ENCODE measurements at places on chromosomes 3 and 15. TPM values are rescaled to one million over a fixed set of nuclear protein-coding genes. Genes with fewer than 3 reads are reported as not detected.

Gene DLEC1
- not detected for total RNA-seq

Gene LMAN1L
- not detected for total RNA-seq

Gene GASK1A
- total RNA-seq, result 0.32 TPM

Gene RGMA
- not detected for total RNA-seq

Gene EXOSC7
- 27.1 TPM for total RNA-seq

Gene TMCO5A
- not detected for total RNA-seq

Gene MUSTN1
- not detected for total RNA-seq

Gene DPPA2
- total RNA-seq, result not detected

Gene ERICH6
- 0.43 TPM for total RNA-seq

Gene FETUB
- total RNA-seq, result not detected

Gene LRTM1
- not detected for total RNA-seq

Gene SCAANT1
- not detected for total RNA-seq

Gene THRB
- 5.2 TPM for total RNA-seq

Gene A4GNT
- total RNA-seq, result not detected

Gene HIGD1A
- 130 TPM for total RNA-seq

Gene IQCB1
- 18.1 TPM for total RNA-seq

Gene SLC51B
- not detected for total RNA-seq

Gene PSTPIP1
- not detected for total RNA-seq

Gene ACVR2B
- total RNA-seq, result 1.3 TPM

Gene SOX2
- total RNA-seq, result not detected

Gene PLA2G4E
- total RNA-seq, result not detected

Gene SLMAP
- 82.1 TPM for total RNA-seq

Gene NPAP1
- not detected for total RNA-seq

Gene GAP43
- not detected for total RNA-seq

Gene BMF
- 10.0 TPM for total RNA-seq

Gene OR5H6
- total RNA-seq, result not detected

Gene POTEB2
- not detected for total RNA-seq

Gene NANOGP8
- total RNA-seq, result 0.32 TPM

Gene ALPK3
- total RNA-seq, result 0.86 TPM

Gene ECE2
- total RNA-seq, result not detected

Gene PBRM1
- total RNA-seq, result 74.3 TPM

Gene SEMA3G
- 0.32 TPM for total RNA-seq

Gene MCF2L2
- total RNA-seq, result 0.64 TPM

Gene GPR171
- total RNA-seq, result not detected

Gene ISL2
- 0.64 TPM for total RNA-seq

Gene DIPK2A
- 28.0 TPM for total RNA-seq

Gene THBS1
- 8,241 TPM for total RNA-seq
